ENCODE measurements at places on chromosomes 2 and 18.

- peak; percentile 31 for DNase-seq
Measured at GRCh38 chr2:186641807-186642321, 52.0 kb upstream of the FAM171B start.

GRCh38 chr2:26915316-26915715, 55.1 kb upstream of the MAPRE3 start:
- no peak for DNase-seq

- no peak for DNase-seq
Measured at GRCh38 chr2:48906633-48907032, 151.1 kb upstream of the LHCGR start.

- DNase-seq: peak; percentile 54
Measured at GRCh38 chr18:24138789-24139616, at the start of gene CABYR. TSS of gene CABYR (plus strand) at chr18:24139062. CDS start at chr18:24143115, 4,053 bp downstream.

GRCh38 chr2:36330473-36331395, 24.8 kb upstream of the CRIM1 start:
- no peak for DNase-seq

GRCh38 chr2:196128749-196129148, 42.6 kb downstream of the STK17B start:
- DNase-seq: no peak

- DNase-seq: no peak
Measured at GRCh38 chr2:167550448-167550847, 662.2 kb downstream of the XIRP2 start.

DNA sequence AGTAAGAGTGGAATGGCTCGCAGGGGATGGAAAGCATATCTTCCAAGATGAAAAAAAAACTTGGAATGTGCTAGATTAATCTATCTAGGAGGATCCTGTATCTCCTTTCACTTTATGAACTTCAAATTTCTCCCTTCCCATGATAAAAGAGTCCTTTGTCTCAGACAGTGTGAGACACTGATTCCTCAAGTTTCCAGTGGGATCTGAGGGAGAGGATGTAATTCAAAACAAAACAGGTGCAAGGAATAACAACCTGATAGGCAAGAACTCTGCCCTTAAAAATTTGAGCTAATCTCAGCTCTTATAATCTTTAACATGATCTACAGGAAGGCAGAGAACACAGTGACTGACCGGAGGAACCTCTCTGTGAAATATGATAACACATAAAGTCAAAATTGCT, 162.0 kb upstream of the ZFP36L2 start:
- no peak for DNase-seq

- DNase-seq: peak; percentile 85
Measured at GRCh38 chr18:48607056-48607984, 68.5 kb downstream of the CTIF start.

GRCh38 chr2:203033395-203033794, 18.7 kb downstream of the NBEAL1 start:
- DNase-seq: no peak

- no peak for DNase-seq
Measured at GRCh38 chr2:159144776-159145614, 141.5 kb downstream of the WDSUB1 start.

DNA sequence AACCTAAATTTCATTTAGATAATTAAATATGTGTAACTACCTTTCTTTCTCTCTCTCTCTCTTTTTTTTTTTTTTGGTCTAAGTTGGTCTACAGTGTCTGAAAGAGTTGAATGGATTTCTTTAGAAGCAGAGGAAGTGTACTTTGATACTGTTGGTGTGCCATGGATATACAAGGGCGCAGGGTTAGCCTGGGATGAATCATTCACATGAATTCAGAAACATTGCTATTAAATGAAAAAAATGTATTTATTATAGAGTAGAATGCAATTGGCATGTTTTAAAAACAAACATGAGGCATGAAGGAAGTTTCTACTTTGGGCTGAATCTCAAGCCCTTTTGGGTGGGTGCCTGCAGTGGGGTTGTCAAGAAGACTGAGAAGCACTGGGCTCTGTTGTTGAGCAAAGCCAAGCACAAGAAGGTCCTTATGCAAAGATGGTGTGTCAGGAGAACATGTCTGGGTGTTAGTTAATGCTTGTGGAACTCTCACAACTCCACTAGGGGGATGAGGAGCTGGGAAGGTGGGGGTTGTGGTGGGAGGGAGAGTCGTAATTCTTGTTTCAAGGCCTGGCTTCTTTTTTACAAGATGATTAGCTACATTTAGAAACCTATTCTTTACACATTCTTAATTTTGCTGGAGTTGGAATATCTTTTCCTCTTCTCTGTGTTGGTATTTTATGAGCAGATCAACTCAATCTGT, 57.9 kb downstream of the LYPD6 start:
- DNase-seq: no peak

DNA sequence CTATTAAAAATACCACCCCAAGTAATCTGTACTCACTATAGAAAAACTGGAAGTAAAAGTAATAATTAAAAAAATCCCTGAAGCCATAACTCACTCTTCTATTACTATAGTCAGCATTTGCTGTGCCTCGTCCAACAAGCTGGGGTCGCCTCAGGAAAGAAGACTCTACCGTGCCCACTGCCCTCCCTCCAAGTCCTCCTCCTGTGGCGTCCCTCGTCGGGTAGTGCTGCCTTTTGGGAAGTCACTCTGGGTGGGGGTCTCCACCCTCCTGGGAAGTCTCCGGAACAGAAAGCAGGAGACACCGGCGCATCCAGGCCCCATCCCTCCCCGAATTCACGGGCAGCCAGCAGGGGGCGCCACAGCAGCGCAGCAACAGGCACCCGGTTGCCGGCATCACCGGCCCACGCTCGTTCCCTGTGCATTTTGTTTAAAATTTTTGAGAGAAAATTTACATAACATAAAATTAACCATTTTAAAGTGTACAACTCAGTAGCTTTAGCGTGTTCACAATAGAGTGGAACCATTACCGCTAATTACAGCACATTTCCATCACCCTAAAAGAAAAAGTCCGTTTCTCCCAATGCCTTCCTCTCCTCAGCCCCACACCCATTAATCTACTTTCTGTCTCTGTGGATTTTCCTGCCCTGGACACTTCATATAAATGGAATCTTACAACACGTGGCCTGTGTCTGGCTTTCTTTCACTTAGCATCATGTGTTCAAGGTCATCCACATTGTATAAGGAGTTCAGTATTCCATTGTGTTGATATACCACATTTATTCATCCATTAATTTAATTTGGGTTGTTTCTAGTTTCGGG, 62.2 kb downstream of the ADNP2 start:
- DNase-seq: peak; percentile 18

- DNase-seq: no peak
Measured at GRCh38 chr2:129118296-129118695, 799.6 kb upstream of the HS6ST1 start.

DNA sequence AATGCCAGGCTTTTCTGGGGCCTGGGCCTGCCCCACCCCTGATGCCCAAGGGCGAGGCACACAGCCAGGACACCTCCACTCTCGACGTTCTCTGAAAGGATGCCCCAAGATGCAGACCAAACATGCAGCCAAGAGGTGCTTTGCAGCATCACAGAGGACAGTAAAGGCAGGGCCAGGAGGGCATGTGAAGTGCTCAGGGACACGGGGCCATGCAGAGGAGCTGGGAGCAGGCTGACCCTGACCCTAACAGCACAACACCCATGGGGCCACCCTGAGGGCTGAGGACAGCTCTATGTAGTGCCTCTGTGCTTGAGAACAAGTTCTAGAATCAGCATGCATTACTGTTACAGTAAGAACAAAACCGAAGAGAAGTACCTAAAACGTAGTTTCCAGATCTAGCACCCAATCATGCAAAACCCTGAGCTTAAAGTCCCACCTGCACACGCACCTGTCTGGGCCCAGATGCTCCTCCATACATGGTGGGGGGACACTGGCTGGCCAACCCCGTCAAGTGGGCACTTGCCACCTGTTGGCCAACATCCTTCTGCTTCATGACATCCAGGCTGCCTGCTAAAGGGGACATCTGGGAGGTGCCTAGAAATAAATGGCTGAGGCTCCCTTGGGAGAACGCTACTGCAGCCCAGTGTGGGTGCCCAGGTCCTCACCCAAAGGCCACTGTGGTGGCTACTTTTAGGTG, 15.4 kb downstream of the HS6ST1 start:
- no peak for DNase-seq

- DNase-seq: peak; percentile 57
Measured at GRCh38 chr2:10658041-10658913, 31.5 kb downstream of the NOL10 start.

- DNase-seq: peak; percentile 23
Measured at GRCh38 chr2:72917877-72918553, 696 bp downstream of the EMX1 start.

DNA sequence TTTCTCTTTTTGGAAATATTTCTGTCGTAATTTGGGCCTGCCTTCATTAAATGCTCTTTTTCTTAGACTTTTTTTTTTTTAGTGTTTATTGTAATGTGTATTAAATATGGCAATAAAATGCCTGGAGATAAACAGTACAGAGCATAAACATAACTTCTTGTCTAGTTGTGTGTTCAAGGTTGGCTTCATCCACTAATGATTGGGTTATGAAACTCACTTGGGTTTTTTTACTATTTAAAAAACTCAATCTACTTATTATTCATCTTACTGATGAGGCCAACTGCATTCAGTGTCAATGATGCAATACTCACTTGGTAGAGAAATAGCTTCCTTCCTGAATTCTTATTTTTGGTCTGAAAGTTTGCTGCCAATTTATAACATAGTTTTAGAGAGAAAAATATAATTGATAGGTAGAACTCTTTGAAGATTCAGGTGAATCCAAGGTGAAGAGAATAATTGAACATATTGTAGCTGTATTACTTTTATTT, 144.2 kb upstream of the NABP1 start:
- no peak for DNase-seq

- no peak for DNase-seq
Measured at GRCh38 chr2:217071416-217071815, 211.6 kb upstream of the TNP1 start.

DNA sequence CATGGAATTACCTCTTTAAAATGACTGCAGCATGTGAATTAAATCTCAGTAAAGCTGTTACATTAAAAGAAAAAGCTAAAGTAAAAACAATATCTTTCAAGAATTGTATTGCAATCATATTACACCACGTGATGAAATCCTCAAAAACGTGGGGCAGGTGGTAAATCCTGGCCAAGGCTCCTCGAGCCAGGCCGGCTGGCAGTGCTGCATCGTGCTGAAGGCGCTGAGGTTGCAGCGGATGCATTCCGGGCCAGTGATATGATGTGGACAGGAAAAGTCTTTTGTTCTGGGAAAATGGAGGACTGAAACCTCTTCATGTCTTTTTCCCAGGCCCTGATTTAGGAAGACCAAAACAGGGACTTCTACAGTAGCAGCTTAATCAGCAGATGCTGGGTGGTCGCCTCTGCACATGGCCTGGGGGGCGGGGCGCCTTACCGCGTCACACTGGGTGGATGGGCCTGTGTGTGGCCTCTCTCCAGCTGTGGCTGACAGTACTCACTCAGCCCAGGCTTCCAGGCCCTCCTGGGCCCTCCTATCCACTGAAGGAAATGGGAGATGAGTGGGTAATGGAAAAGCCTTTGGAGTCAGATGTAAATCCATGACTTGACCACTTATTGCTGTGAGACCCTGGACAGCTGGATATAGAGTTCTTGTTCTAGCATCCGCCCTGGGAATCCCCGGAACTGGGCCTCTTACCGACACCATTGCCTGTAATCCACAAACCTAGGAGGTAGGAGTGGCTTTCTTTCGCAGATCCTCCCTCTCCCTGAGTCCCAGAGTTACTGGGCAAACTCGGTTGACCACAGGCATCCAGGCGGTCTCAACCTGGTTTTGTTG, 45.1 kb downstream of the PROC start:
- DNase-seq: no peak

- DNase-seq: no peak
Measured at GRCh38 chr2:54384301-54385203, 71.6 kb upstream of the SPTBN1 start.

GRCh38 chr18:66735933-66736332, 132.0 kb upstream of the CDH19 start:
- no peak for DNase-seq
